Dermis microvascular lymphatic vessel endothelial cell (primary cell): ENCODE measurements at places on chromosomes 13 and 19. TPM values are rescaled to one million over a fixed set of nuclear protein-coding genes. Genes with fewer than 3 reads are reported as not detected.

GRCh38 chr13:110888390-110888789 lies 26.5 kb downstream of the ANKRD10 start:
- no peak for DNase-seq

DNA sequence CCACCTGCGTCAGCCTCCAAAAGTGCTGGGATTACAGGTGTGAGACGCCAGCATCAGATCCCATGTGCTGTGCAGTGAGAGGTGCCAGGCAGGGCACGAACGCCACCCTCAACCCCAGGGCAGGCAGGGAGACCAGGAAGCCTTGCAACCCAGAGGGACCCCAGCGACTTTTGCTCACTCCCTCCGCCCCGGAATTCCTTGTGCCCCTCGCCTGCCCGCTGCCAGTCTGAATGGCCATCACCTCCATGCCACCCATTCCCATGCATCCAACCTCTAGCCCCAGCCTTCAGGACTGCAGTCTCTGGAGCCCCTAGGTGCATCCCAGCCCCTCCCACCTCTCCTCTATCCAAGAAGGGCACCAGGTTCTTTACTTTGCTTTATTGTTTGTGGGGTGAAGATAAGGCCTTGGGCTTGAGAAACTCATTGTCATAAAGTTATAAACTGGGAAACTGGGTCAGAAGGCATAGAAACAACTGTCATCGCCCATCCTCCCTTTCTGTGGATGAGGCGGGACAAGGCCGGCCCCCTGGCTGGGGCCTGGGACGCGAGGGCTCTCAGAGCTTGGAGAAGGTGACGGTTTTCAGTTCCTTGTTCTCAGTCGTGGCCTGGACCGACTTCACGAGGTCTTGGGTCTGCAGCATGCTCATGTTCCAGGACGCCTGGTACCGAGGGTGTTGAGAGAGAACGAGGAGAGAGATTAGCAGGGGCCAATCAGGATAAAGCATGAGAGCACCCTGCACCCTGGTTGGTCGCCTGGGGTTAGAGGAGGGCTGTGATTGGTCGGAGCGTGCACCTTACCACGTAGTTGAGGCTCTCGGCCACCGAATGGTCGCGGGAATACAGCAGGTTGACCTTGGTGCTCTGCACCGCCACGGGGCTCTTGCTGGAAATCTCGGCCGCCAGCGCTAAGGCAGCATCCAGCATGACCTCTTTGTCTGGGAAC lies 2.6 kb upstream of the LGALS4 start:
- no peak for DNase-seq

The FBN3 gene
- not detected in 2 replicates for total RNA-seq

The SOX21 gene
- 0.39 and 3.2 TPM in 2 replicates for total RNA-seq

The IGFL2 gene
- total RNA-seq, result not detected in 2 replicates

The ZNF439 gene
- total RNA-seq, result 0.77 and 1.1 TPM in 2 replicates

DNA sequence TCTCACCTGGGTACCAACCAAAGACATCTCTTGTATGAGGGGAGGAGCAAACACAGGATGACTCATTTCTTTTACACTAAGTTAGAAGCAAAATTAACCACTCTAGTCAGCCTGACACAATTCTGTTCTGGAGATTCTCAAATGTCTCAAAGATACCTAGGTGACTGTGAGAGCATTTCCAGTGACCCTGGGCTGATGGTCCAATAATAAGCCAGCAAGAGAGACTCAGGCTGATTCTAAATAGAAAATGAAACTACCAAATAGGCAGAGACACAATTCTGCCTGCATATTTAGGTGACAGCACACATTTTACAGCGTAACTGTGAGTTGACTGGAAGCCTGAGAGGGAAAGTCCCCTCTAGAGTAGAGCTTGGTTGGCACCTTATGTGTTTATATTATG lies 16.3 kb downstream of the ZNF91 start:
- DNase-seq, result no peak

The ZNF415 gene
- total RNA-seq, result 1.2 and 1.8 TPM in 2 replicates

DNA sequence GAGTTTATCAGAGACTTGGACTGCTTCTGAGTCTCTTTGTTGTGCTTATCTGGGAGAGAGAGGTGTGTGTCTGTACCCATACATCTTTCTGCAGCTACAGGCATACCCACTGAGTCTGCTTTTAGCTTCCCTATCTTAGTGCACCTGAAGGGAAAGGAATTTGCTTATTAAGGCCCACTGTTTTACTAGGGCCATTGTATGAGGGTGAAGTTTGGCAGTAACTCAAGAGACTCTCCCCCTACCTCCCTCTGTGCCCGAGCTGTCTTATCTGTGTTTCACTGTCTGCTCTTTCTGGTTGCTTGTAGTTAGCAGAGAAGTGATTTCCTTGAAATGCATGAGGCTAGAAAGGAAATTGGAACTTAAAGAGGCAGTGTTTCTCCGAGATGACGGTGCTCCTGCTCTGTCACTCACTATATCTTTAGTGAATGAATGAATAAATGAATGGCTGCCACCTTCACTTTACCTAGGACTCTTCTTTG lies 678 bp upstream of the CD33 start:
- no peak for DNase-seq
